ENCODE measurements at places on chromosomes 4 and X.

GRCh38 chrX:140274811-140275525 lies 229.9 kb downstream of the SOX3 start:
- DNase-seq, result no peak

- DNase-seq, result no peak
Measured at GRCh38 chrX:83845397-83845796, 15.5 kb upstream of the CYLC1 start.

DNA sequence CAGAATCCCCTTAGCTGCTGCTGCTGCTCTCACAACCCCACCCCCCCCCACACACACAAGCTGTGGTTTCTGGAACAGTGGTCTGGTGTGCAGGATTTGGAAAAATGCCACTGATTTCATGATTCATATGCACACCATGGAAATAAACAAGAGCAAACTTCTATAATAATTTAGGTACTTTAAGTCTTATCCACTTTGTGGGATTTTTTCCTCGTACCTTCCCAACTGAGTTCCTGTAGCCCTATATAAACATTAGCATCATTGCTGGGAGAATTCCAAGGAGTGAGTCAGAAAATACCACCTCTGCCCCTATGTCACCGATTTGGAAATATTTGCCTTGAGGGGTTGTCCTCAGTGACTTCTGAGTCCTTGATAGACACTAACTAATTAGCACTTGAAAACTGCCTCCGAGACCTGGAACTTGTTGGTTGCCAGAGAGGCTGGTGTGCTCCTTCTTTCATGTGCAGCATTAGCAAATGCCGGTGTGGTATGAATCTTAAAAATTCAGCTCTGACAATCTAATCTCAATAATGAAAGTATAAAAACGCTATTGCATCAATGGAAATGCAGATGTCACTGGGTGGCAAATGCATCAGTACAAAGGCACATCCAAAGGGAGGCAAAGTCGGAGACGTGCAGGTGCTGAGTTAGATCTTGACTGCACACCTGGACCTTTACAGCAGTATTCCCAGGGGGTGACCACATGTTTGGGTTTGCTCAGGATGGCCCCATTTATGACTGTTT lies 61.8 kb downstream of the CPE start:
- no peak for DNase-seq

- DNase-seq, result no peak
Measured at GRCh38 chrX:106203315-106203714, 35.2 kb downstream of the PWWP3B start.

- DNase-seq, result no peak
Measured at GRCh38 chrX:63283348-63283747, 67.8 kb downstream of the SPIN4 start.

- DNase-seq, result no peak
Measured at GRCh38 chr4:58247792-58248191, 1137.6 kb upstream of the IGFBP7 start.

- DNase-seq, result no peak
Measured at GRCh38 chrX:93332329-93332728, 341.0 kb downstream of the NAP1L3 start.

DNA sequence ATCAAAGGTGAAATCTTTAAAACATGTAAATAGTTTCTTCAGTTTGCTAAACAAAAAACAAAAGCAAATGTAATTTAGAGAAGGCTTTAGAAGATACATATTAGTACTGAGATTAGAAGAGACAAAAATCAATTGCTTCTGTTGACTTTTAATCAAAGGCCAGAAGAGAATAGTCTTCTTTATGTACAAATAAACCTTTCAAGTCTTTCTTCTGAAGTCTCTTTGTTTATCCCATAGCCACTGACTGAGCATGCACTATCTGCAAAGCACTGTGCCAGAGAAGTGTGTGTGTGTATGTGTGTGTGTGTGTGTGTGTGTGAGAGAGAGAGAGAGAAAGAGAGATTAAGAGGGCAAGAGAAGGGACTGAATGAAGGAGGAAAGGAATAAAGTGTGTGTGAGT lies 198.4 kb downstream of the GLUD2 start:
- DNase-seq, result no peak

- DNase-seq, result no peak
Measured at GRCh38 chr4:113145519-113146291, 96.3 kb downstream of the ANK2 start.

DNA sequence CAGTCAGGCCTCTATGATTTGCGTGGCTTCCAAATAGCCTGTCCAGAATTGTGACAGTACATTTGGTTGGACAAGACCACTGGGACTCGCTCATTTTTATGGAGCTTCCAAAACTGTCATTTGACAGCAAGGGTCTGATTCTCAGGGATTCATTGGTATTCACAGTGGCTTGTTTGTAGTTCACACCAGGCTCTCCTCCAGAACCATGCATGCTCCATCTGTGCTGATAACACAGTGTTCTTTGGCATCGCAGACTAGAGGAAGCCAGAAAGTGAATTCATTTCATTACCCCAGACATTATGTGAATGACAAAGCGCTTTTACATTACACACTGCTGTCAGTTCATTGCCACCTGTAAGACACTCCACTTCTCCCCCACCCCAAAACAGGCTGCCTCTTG lies 208.3 kb downstream of the ARHGAP10 start:
- DNase-seq, result no peak

- no peak for DNase-seq
Measured at GRCh38 chr4:127685292-127685691, 44.9 kb upstream of the SLC25A31 start.

GRCh38 chr4:73725985-73726384 lies 14.4 kb upstream of the CXCL8 start:
- no peak for DNase-seq

- no peak for DNase-seq
Measured at GRCh38 chr4:633406-633805, 8.0 kb downstream of the PDE6B start.

- DNase-seq, result no peak
Measured at GRCh38 chr4:164846566-164846965, 30.4 kb upstream of the APELA start.

GRCh38 chr4:26729547-26729946 lies 131.1 kb upstream of the STIM2 start:
- no peak for DNase-seq

DNA sequence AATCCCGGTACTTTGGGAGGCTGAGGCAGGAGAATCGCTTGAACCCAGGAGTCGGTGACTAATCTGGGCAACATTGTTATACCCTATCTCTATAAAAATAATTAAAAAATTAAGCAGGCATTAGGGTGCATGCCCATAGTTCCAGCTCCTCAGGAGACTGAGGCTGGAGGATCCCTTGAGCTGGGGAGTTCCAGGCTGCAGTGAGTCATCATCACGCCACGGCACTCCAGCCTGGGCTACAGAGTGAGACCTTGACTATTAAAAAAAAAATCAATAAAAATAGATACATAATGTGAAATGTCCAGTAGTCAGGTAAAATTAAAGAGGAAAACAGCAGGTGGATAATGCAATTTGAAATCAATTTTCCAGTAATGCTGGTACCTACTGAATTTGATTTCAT lies 14.6 kb downstream of the ADGRL3 start:
- DNase-seq, result no peak

DNA sequence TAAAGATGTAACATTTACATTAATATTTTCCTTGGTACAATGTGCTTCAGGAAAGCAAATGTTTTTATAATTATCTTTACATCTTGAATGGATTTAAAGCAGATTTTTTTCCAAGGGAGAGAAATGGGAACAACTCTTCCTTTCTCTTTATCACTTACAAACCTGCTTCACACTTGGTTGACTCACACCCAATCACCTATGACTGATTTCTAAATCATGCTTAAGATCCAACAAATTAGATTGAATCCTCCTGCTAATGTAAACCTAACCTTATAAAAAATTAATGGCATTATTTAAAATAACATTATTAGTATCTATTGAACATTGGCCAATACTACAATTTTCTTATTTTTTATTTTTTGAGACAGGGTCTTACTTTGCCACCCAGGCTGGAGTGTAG lies 127.1 kb downstream of the INPP4B start:
- DNase-seq, result no peak

DNA sequence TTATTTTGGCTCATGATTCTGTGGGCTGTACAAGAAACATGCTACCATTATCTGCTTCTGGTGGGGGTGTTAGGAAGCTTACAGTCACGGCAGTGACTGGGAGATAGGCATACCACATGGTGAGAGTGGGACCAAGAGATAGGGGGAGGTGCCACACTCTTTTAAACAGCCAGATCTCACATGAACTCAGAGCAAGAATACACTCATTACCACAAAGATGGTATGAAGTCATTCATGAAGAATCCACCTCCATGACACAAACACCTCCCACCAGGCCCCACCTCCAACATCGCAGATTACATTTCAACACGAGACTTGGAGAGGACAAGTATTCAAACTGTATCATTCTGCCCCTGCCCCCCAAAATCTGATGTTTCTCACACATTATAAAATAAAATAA lies 2396.7 kb downstream of the PCDH7 start:
- no peak for DNase-seq

- DNase-seq, result no peak
Measured at GRCh38 chrX:139044680-139045079, 333.2 kb upstream of the FGF13 start.

DNA sequence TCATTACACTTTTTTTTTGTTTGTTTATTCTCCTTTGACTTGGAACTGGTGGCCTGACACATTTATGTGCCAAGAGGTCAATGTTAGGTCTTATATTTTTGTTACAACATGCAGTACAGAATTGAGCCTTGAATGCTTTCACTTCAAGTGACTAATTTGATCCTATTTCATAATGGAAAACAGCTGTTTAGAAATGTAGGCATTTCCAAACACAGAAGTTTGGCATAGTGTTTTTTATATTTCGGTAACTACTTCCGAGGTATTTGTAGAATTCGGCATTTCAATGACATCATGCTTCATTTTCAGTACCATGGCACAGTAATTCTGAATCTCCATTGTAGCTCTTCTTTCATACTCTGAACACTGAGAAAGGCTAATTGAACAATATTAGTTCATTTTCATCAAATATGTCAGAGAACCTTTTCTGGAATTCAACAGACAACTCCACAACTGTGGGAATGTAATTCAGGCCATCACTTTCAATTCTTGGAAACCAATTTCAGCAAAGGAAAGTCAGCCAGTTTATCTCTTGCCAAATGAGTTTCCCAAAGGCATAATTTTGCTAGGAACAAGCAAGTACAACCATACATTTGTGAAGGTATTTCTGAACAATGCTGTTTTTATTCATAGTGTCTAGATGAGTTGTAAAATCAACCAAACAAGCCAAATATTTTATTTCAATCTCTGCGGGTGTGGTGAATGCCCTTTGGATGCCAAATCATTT lies 11.4 kb downstream of the FAM120C start:
- DNase-seq, result no peak

GRCh38 chrX:7115557-7115956 lies 32.0 kb upstream of the STS start:
- DNase-seq, result no peak

DNA sequence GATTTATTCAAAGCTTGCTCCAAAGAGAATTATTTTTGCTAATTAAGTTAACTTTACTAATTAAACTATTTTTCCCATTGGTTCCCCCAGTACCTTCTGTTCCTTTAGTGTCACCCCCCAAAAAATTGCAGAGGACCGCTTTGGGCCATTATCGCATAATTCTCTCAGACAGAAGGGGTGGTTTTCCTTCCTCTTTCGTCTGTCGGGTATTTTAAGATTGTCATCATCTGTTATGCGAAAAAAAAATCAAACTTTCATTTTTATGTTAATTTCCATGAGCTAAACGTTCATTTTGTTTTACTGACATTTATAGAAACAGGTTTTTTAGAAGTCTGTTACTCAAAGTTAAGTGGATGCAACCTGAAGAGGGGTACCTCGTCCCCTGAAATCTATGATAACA lies 76.2 kb upstream of the DDX3X start:
- DNase-seq, result no peak

DNA sequence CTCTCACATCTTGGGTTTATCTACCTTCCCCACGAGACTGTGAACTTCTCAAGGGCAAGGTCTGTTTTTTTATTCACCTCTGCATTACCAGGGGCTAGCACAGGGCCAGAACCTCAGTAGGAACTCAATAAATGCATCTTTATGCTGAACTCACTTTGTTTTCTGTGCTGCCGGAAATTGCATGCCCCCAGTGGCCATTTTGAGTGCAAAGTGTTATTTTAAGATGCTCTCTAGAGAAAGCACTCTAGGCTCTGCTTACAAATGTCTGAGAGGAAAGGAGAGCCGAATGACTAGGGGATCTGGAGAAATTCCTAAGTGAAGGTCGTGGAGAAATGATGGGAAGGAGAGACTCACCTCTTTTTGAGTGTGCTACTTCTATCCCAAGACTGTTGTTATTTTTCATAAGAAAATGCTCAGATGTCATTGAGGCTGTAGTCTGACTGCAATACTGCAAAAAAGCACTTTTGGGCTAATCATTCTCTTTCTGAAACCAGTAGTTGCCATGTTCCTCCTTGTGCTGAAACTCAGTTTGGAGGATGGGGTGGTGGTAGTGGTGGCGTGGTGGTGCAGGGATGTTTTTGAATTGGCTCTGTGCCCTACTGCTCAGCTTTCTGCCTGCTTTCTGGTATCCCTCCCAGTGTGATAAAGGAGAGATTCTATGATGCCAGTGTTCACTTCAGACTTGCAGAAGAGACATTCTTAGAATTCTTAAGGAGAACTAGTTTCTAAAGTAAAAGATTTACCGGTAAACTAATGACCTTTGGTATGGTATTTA lies 41.3 kb downstream of the DOCK11 start:
- no peak for DNase-seq

- DNase-seq, result no peak
Measured at GRCh38 chrX:12741416-12741815, 49.8 kb upstream of the PRPS2 start.

DNA sequence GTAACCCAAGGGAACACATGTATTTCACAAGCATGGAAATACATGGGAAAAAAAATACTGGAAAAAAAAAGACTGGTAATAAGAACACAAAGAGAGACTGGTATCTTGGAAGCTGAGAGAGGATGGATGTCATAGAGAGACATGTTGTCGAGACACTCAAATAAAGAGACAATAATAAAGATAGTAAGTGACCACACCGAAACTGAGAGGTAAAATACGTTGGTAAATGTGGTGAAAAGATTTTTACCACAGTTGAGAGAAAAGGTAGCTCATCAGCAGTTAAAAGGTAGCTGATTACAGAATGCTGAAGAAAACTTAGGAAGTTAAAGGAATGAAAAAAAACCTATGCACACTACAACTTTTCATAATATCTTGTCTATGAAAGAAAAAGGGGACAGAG lies 81.1 kb downstream of the ARAP2 start:
- no peak for DNase-seq

GRCh38 chrX:112820364-112821268 lies 20.0 kb downstream of the AMOT start:
- DNase-seq, result no peak
